ENCODE measurements at places on chromosomes 2 and 18.

GRCh38 chr2:42167458-42167857 is 1.7 kb upstream of the EML4 start:
- DNase-seq, result no peak

DNA sequence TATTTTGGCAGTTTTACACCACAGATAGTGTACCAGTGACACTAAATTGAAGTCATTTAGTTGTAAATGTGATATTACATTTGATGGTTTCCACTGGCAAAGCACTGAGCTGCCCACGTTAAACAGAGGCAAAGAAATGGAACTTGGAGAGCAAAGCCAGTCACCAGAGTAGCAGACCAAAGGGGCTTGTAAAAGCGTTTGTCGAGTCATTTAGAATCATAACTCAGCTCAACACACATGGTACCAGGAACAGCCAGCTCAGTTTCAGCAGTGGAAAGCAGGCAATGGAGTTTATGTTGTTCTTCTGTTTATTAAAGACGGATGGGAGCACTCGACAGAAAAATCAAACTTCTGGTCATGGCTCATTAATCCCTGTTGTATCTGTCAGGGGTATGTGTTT is 91.2 kb downstream of the POU3F3 start:
- no peak for DNase-seq

GRCh38 chr2:20643060-20643459 is 7.8 kb downstream of the HS1BP3 start:
- DNase-seq, result no peak

DNA sequence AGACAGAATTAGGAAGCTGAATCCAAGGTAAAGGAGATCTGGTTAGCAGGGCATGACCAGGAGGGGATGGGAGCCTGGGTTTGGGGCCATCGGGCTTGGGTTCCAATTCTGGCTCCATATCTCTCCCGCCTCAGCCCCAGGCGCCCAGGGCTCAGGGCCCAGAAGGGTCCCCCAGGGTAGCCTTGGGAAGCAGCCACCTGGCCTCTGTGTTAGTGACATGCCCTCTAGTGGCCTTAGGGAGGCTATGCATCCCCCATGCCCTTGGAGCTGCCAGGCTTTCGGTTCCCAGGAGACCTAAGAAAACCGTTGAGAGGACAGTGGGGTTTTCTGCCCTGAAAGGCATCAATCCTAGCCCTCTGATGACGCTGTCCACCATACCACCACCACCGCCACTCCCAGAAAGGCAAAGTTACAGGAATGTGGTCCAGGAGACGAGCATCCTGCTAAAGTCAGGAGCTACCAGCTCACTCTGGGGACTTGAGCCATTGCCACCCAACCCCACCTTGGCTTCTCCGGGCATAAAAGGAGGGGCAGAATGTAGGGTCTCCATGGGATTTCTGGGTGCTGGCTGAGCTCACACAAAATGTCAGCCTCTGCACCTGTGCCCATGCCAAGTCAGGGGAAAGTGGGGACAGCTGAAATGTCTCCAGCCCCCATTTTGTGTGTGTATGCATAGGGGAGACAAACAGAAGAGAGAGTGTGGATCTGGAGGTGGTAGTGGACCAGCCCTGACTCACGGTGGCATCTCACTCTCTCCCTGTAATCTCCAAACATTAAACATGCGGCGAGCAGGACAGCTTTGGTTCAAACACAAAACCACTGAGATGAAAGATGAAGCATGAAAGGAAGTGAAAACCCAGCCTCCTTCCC is 56.5 kb downstream of the EMX1 start:
- peak; percentile 30 for DNase-seq

DNA sequence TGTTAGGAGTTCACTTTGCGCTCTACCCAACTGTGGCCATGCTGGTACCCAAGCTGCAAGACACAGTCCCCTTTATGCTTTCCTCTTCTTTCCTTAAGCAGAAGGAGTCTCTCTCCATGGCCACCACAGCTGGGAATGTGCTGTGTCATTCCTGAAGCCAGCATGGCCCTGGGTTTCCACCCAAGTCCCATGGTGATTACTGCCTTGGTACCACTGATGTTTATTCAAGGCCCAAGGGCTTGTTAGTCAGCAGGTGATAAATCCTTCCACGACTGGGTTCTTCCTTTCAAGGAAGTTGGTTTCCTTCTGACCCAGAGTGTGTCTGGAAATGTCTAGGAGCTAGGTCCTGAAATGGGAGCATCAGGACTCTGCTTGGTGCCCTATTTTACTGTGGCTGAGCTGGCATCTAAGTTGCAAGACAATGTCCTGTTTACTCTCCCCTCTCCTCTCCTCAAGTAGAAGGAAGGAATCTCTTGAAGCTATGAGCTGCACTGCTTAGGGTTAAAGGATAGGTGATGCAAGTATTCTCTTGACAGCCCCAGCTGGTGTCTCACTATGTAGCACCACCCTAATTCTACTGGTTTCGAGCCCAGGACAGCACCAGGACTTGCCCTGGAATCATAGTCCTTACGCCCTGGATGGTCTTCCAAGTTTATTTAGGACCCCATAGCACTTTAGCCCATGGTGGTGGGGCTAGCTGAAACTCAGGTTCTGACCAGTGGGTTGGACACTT is 18.7 kb upstream of the NUP35 start:
- DNase-seq, result no peak

GRCh38 chr2:42942214-42942989 is 150.0 kb upstream of the HAAO start:
- DNase-seq, result no peak

GRCh38 chr2:106058469-106059137 is 135.5 kb downstream of the UXS1 start:
- DNase-seq, result no peak

GRCh38 chr18:10403708-10404107 is 50.7 kb upstream of the APCDD1 start:
- no peak for DNase-seq

GRCh38 chr2:186909095-186909494 is 60.1 kb upstream of the ZSWIM2 start:
- no peak for DNase-seq

GRCh38 chr18:65423776-65424175 is 327.0 kb upstream of the CDH7 start:
- DNase-seq, result no peak

DNA sequence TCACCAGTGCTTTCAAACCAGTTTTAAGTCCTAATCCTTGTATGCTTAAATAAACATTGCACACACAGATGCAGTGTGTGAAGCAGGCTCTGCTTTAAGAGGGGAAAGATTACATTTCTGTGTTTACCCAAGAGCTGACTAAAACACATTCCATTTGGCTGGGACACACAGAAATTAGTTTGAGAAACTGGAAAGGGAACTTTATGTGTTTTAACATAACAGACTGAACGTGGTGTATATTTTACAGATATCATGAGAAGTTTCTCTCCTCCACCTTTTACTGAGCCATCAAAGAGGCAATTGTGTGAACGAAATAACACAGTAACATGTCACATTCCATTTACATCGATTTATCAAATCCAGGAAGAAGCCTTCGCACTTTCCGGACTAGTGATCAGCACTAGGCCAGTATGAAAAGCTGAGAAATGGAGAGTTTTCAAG is 121.8 kb downstream of the MAIP1 start:
- DNase-seq, result no peak

DNA sequence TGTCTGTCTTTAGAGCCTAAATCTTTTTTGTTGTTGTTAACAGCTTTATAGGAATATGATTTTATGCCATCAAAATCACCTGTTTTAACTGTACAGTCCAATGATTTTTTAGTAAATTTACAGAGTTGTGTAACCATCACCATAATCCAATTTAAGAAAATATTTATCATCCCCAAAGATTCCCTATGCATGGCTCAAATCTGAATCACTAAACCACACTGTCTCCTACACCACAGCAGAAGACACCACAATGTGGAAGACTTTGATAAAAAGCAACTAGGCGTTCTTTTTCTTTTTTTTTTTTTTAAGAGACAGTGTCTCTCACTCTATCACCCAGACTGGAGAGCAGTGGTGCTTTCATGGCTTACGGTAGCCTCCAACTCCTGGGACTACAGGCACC is 99.6 kb downstream of the TXNL1 start:
- DNase-seq, result no peak

- no peak for DNase-seq
These were observed 130.6 kb downstream of the ATP9B start for GRCh38 chr18:79199691-79200374.

GRCh38 chr2:74778381-74779264 is 55.3 kb upstream of the HK2 start:
- peak; percentile 50 for DNase-seq

GRCh38 chr2:46091004-46091403 is 206.2 kb upstream of the EPAS1 start:
- DNase-seq, result no peak

GRCh38 chr18:65994302-65994701 is 243.5 kb downstream of the CDH7 start:
- DNase-seq, result no peak

DNA sequence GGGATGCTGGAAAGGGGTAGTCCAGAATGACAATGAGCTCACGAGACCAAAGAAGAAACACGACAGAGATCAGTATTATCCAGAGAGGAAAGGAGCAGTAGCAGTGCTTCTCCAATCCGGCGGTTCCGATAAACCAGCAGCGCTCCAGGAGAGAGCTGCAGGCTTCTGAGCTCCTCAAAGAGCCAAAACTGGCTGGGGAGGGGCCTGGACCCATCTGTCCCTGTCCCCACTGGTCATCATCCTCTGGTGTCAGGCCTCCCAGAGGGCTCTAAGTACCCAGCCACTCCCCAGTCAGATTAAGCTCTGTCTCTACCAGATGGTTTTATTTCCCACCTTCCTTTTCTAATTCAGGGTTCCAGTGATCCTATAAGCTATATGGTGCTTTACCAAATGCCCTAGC is 23.2 kb downstream of the DNAJC27 start:
- no peak for DNase-seq
